Effector memory CD8-positive, alpha-beta T cell (primary cell): ENCODE measurements at places on chromosomes 13 and 19.

GRCh38 chr13:35723821-35724220, 247.3 kb upstream of the MAB21L1 start:
- no peak for DNase-seq

- no peak for DNase-seq
Measured at GRCh38 chr13:53004573-53004972, 24.0 kb upstream of the OLFM4 start.

DNA sequence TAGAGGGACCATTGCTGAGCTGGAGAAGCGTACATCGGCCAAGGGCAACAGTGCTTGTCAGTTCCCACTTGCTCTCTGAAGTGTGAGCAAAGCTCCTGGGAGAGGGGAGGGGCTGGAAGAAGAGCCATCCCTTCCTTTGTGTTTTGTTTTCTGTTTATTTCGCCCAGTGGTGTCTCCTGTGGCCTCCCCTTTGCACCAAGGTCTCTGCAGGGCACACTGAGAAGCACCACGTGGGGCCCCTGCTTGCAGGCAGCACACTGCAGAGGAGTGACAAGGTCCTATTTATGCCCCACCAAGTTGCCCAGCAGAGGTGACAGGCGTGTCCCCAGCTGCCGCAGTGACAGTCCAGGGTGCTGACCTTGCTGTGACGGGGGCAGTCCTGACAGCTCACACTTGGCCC, 24.0 kb downstream of the GRIN2D start:
- no peak for DNase-seq

- DNase-seq, result no peak
Measured at GRCh38 chr19:34319785-34320184, 45.2 kb upstream of the GPI start.

DNA sequence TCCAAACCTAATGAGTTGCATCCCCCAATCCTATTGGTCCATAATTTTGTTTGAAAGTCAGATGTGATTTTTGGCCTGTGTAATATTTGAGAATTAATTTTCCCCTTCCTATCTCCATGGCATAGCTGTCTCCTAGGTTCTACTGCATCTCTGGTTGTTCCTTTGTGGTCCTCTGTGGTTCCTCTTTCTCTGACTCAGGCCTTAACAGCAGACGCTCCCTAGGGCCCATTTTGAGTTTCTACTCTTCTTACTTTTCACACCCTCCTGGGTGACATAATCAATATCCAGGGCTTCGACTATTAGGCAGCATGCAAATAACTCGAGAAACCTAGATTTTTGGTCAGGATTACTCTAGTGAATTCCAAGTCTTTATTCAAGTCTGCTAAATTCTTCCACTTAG, 160.7 kb downstream of the RFC3 start:
- DNase-seq, result no peak

GRCh38 chr19:19860756-19861390, 4.8 kb upstream of the ZNF253 start:
- peak; percentile 32 for DNase-seq

DNA sequence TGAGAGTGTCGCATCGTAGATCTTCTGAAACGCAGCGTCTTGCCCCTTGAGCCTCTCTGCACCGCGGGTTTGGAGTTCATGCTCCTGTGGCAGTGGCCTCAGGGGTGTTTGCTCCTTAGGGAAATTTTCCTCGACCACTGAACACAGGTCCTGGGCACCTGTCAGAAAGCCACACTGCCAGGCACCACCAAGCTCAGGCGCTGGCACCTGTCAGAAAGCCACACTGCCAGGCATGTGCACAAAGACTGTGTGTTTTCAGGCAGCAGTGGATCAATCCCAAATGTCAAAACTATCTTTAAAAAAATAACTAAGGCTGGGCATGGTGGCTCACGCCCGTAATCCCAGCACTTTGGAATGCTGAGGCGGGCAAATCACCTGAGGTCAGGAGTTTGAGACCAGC, 87.1 kb downstream of the ATP11A start:
- DNase-seq, result no peak

DNA sequence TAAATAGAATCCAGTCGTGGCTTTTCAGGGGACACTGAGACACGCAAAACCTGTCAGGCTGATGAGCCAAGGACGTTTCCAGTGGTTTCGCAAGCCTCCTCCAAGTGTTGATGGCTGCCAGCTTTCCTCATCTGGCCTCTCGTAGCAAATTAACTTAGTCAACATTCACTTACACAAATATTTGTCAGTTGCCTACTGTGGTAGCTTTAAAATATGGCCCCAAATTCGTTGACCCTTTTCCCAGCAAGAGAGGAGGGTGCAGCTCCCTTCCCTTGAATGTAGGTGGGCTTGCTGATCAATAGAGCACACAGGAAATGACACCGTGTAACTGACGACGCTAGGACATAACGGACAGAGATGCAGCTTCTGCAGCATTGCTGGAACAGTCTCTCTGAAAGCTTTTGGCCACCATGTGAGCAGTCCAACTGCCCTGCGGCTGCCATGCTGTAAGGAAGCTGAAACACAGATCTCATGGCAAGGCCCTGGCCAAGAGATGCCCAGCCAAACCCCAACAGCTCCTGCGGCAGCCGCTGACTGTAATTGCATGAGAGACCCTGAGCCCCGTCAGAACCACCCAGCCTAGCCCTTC, 5.5 kb upstream of the RANBP3 start:
- DNase-seq, result no peak

DNA sequence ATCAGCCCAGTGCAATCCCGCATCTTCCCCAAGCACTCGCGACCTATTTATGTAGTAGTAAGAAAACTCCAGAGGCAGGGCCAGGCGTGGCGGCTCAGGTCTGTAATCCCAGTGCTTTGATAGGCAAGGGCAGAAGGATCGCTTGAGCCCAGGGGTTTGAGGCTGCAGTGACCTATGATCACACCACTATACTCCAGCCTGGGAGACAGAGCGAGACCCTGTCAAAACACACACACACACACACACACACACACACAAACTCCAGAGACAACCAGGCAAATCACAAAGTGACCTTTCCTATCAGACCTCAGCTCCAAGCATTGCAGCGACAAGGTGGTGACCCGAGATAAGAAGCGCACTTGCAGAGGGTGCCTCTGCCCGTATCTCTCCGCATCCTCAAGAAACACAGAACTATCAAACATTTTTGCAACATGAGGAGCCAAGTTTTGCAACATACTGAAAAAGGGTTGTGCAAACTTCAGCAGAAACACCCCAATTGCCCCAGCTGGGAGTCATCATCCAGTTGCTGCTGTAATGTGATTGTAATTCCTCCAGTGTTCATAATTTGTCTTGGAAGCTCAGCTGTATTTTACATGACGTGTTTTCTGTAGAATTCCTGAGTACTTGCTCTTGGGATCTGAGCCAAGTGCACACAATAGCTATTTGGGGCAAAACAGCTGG, 8.7 kb upstream of the KLF2 start:
- DNase-seq, result no peak

- no peak for DNase-seq
Measured at GRCh38 chr19:3646336-3647092, 19.9 kb upstream of the CACTIN start.

- DNase-seq, result peak; percentile 92
Measured at GRCh38 chr13:20773194-20774080, at the start of gene EEF1AKMT1. TSS of gene EEF1AKMT1 (minus strand) at chr13:20773961. CDS start at chr13:20757598, 16,363 bp downstream.

GRCh38 chr13:85347251-85347650, 452.0 kb downstream of the SLITRK6 start:
- DNase-seq, result no peak

DNA sequence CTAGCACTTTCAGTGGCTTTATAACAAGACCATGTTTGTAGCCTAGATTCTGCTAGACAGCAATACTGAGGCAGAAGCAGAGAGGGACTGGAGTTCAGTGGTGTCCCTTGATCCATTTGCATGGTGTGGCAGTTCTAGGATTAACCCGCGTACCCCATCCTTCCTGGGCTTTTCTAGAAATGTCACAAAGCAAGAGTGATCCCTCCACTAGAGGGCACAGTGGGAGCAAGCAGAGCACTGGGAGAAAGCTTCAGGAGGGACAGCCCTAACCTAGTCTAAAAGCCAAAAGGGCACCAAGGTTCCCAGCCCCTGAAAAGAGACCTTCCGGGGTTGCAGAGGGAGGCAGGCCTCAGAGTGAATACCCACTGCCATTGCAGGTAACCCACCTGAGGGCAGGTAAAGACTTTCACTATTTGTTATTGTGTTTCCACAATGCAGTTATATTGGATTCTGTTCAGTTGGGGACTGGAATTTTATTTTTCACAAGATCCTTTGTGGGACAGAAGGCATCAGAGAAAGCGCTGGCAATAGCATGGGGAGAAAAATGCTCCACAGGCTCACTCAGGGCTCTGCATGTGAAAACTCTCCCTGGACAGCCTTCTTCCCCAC, 170.6 kb downstream of the FLT1 start:
- DNase-seq, result peak; percentile 27

DNA sequence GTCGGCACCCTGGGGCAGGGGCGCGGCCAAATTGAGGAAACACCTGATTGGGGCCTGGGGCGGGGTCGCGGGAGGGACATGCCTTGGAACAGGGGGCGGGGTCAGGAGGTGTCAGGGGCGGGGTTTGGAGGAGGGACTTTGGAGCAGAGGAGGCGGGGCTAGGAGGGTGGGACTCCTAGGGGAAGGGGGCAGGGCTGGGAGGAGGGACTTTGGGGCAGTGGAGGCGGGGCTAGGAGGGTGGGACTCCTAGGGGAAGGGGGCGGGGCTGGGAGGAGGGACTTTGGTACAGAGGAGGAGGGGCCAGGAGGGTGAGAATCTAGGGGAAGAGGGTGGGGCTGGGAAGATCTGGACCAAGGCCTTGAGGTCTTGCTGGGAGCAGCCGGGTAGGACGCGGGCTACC, 21.9 kb downstream of the GRIN2D start:
- peak; percentile 48 for DNase-seq

- DNase-seq, result no peak
Measured at GRCh38 chr19:430701-431100, 21.8 kb upstream of the C2CD4C start.

DNA sequence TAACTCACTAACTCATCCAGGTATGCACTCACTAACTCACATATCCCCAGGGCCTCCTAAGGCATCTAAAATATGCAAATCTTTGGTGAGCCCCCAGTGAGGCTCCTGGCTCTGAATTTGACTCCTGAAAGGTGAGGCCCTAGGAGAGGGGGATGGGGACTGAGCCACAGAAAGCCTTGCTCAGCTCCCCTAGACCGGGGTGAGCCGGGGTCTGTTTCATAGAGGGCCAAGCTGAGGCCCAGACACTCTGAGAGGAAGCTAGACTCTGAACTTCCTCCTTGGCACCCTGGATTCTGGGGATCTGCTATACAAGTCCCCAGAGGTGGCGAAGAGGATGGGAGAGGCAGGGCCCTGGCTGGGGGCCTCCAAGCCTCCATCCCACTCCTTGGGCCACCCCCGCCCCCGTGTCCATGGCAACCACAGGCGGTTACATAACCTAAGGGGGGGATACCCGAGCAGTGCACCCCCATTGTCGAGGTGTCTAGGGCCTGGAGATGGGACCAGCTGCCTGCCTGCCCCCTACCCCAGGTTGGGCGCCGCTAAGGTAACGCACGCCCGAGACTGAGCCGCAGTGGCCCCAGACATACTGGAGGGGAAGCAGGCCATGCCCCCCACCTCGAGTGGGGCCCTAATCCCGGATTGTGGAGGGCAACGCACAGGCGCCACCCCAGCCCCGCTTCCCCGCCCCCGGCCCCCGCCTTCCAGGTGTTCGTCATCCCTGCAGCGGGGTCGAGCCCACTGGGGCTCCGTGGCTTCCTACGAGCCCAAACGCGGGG, 646 bp downstream of the ABHD8 start:
- DNase-seq, result no peak

DNA sequence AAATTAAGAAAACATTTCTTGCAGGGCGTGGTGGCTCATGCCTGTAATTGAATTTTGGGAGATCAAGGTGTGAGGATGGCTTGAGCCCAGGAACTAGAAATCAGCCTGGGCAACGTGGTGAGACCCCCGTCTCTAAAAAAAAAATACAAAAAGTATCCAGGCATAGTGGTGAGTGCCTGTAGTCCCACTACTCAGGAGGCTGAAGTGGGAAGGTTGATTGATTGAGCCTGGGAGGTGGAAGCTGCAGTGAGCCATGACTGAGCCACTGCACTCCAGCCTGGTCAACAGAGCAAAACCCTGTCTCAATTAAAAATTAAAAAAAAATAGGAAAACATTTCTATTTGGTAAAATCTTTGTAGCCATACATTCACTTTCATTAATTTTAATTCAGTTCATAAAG, 526.5 kb downstream of the PCDH9 start:
- DNase-seq, result no peak

- peak; percentile 16 for DNase-seq
Measured at GRCh38 chr13:79541426-79542049, 60.6 kb downstream of the NDFIP2 start.

GRCh38 chr19:17214508-17215126, 540 bp upstream of the USE1 start:
- DNase-seq, result no peak

GRCh38 chr13:39590466-39591036, 12.4 kb downstream of the LHFPL6 start:
- DNase-seq, result no peak

DNA sequence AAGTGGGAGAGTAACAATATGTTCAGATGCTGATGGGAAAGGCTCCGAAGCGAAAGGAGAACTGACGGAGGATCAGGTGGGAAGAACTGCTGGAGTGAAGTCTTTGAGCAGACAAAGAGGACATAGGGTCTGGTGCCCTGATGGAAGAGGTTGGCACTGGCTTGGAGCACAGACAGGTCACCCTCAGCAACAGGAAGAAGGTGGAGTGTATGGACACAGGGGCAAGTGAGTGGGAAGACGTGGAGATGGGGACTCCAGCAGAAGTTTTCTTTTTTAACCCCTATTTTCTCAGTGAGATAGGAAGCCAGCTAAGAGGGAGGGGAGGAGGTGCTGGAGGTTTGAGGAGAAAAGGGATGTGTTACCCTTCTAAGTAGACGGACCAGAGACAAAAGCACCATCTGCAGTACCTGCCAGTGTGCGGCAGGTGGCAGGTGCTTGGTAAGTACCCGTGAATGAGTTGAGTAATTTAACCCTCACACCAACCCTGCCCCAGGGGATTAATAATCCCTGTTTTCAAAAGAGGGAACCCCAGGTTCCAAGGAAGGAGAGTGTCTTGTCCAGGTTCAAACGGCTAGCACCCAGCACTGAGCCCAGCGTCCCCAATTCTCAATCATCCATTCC, 11.2 kb downstream of the HAS1 start:
- DNase-seq, result no peak

DNA sequence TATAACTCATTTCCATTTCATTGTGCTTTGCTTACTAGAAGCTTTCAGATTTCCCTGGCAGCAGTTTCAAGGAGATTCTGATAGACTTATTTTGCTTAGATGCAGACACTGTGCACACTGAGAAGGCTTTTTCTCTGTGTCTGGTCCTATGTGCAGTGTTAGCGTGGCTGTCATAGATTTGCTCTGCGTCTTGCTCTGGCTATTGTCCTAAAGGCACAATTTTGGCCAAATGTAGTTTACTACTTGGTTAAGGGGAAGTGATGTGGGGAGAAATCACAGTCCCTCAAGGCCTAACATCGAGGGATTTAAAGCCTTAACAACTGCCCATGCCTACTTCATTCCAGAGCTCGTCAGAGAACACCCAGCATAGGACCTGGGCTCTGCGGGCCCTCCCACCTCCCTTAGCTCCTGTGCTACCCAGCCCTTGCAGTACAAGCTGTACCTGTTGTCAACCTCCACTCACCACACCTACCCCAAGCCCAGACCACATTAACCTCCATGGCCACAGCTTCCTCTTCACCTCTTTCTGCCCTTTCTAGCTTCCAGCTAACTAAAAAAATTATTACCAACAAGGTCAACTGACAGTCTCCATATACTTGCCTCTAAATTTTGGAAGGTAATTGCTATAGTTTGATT, 38.9 kb upstream of the KATNAL1 start:
- peak; percentile 63 for DNase-seq
